Calu3 (cell line): ENCODE measurements at places on chromosomes 1 and 21.

DNA sequence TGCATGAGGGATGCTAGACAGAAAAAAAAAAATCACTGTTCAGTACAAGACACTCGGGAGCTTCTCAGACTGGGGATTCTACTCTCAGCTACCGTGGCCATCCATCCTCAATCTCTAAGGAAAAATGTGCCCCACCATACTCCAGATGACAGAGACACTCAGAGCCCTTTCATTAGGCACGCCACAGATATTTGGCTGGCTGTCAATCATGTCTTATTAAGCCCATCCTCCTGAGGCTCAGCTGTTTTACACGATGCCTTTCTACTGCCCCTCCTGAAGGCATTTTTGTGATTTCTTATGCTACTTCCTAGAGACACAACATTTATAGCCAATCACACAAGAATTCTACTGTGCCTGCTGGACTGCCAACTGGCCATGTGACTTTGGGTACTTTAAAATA is 92.9 kb downstream of the KIF14 start:
- no peak overlapping the region for H3K27ac ChIP-seq
- no peak overlapping the region for H3K4me3 ChIP-seq
- peaks cover 18% of the 10 kb centered on the region for H3K4me1 ChIP-seq
- H3K36me3 ChIP-seq, result no peaks in the 10 kb centered on the region
- H3K27me3 ChIP-seq, result no peaks in the 10 kb centered on the region

GRCh38 chr1:54227091-54227602 is 27.2 kb downstream of the MRPL37 start:
- no peaks in the 10 kb centered on the region for H3K27me3 ChIP-seq
- H3K4me1 ChIP-seq, result no peaks in the 10 kb centered on the region
- DNase-seq, result peak; percentile 42
- peaks cover 5% of the 10 kb centered on the region for H3K36me3 ChIP-seq
- no peak overlapping the region for H3K4me3 ChIP-seq
- H3K27ac ChIP-seq, result no peak overlapping the region

GRCh38 chr1:46512792-46513190 is 23.2 kb downstream of the DMBX1 start:
- H3K36me3 ChIP-seq, result peaks cover 6% of the 10 kb centered on the region
- no peak overlapping the region for H3K27ac ChIP-seq
- no peaks in the 10 kb centered on the region for H3K27me3 ChIP-seq
- H3K4me1 ChIP-seq, result peaks cover 26% of the 10 kb centered on the region
- no peak overlapping the region for H3K4me3 ChIP-seq
- no peak for DNase-seq

GRCh38 chr1:16293538-16293937 is 56.6 kb upstream of the CPLANE2 start:
- H3K27me3 ChIP-seq, result no peaks in the 10 kb centered on the region
- no peak overlapping the region for H3K27ac ChIP-seq
- no peak overlapping the region for H3K4me3 ChIP-seq
- DNase-seq, result no peak

- no peak overlapping the region for H3K4me3 ChIP-seq
- no peaks in the 10 kb centered on the region for H3K36me3 ChIP-seq
- no peaks in the 10 kb centered on the region for H3K27me3 ChIP-seq
- DNase-seq, result no peak
- H3K27ac ChIP-seq, result no peak overlapping the region
These were observed 609.0 kb upstream of the PRMT6 start for GRCh38 chr1:106447466-106447865.

- no peaks in the 10 kb centered on the region for H3K27me3 ChIP-seq
- H3K4me3 ChIP-seq, result no peak overlapping the region
- no peaks in the 10 kb centered on the region for H3K4me1 ChIP-seq
- no peaks in the 10 kb centered on the region for H3K36me3 ChIP-seq
These were observed 569.8 kb downstream of the LMO4 start for GRCh38 chr1:87898431-87898830.

GRCh38 chr1:226325178-226325577 is 16.2 kb upstream of the LIN9 start:
- no peak overlapping the region for H3K27ac ChIP-seq
- no peak overlapping the region for H3K4me3 ChIP-seq
- H3K27me3 ChIP-seq, result no peaks in the 10 kb centered on the region
- no peaks in the 10 kb centered on the region for H3K36me3 ChIP-seq

DNA sequence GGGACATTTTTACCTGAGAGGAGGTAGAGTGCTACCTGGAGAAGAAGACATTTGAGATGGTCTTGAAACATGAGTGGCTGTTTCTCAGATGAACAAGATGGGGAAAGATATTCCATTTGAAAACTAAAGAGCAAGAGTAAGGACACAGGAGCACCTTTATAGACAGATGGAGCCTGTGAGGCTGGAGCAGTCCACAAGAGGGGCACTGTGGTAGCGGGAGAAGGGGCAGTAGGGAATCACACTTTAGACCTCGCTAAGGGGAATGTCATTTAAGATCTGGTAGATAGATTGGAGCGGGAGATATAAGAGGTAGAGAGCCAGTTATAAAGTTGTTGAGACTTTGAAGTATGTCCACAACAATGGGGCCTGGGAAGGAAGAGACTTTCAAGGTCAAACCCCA is 23.4 kb downstream of the DYNLT5 start:
- no peaks in the 10 kb centered on the region for H3K4me1 ChIP-seq
- peaks cover 14% of the 10 kb centered on the region for H3K27me3 ChIP-seq
- no peak overlapping the region for H3K27ac ChIP-seq
- no peaks in the 10 kb centered on the region for H3K36me3 ChIP-seq
- no peak overlapping the region for H3K4me3 ChIP-seq

DNA sequence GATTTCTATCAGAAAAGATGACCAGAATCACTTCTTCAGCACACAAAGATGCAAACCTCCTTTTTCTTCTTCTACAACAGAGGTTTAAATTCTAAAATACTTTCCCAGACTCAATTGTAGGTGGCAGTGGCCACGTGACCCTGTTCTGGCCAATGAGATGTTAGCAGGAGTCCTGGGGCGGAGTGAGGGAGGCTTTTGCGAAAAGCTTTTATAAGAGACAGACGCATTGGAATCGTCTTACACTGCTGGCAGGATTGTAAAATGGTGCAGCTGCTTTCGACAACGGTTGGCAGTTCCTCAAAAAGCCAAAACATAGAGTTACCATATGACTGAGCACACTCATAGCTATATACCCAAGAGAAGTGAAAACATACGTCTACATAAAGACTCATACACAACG is 87.0 kb upstream of the MAGI3 start:
- peaks cover 13% of the 10 kb centered on the region for H3K4me1 ChIP-seq
- no peak for DNase-seq
- no peak overlapping the region for H3K4me3 ChIP-seq
- H3K27me3 ChIP-seq, result no peaks in the 10 kb centered on the region

DNA sequence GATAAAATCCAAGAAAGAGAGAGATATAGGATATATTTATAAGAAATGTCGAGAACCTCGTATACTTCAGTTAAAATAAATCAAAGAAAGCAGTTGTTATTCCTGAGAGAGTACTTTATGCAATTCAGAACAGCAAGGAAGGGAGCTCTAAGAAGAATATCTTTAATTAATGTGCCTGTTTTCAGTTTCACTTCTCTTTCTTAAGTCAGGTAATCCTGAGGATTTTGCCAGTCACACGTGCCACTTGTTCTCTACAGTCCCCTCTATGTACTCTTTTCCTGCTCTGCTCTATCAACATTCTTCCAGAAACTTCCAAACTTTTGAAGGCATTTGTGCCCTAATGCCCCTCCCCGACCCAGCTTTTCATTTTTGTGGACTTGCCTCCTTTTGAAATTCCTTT is 211.9 kb downstream of the AKT3 start:
- DNase-seq, result no peak
- no peaks in the 10 kb centered on the region for H3K27me3 ChIP-seq
- H3K4me1 ChIP-seq, result no peaks in the 10 kb centered on the region
- H3K4me3 ChIP-seq, result no peak overlapping the region
- no peaks in the 10 kb centered on the region for H3K36me3 ChIP-seq
- H3K27ac ChIP-seq, result no peak overlapping the region

DNA sequence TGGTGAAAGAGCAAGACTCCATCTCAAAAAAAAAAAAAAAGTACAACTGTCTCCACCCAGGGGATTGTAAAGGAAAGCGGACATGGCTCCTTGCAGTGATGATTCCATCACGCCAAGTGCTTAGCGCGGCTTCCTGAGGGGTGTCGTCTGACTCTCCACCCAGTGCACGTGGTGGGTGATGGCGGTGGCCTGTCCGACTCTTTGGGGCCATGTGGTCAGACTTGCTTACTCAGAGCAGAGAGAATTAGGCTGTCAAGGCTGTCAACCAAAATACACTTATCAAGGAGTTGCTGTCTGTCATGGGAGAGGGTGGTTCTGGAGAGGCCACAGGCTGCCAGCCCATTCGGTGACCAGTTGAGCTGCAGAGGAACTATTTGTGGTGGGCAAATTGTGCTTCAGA is 49.4 kb downstream of the PTPRF start:
- H3K36me3 ChIP-seq, result peaks cover 35% of the 10 kb centered on the region
- no peak overlapping the region for H3K4me3 ChIP-seq
- H3K27me3 ChIP-seq, result no peaks in the 10 kb centered on the region
- no peak for DNase-seq
- peaks cover 25% of the 10 kb centered on the region for H3K4me1 ChIP-seq
- H3K27ac ChIP-seq, result no peak overlapping the region

- H3K27me3 ChIP-seq, result no peaks in the 10 kb centered on the region
- DNase-seq, result no peak
- H3K4me1 ChIP-seq, result no peaks in the 10 kb centered on the region
- no peak overlapping the region for H3K4me3 ChIP-seq
- H3K36me3 ChIP-seq, result no peaks in the 10 kb centered on the region
These were observed 1519.1 kb downstream of the BRINP3 start for GRCh38 chr1:188958461-188959115.

- H3K27me3 ChIP-seq, result no peaks in the 10 kb centered on the region
- H3K36me3 ChIP-seq, result no peaks in the 10 kb centered on the region
- no peaks in the 10 kb centered on the region for H3K4me1 ChIP-seq
- no peak overlapping the region for H3K27ac ChIP-seq
These were observed 186.1 kb upstream of the ADAMTS5 start for GRCh38 chr21:27152996-27153395.

- no peak for DNase-seq
- no peak overlapping the region for H3K4me3 ChIP-seq
- no peaks in the 10 kb centered on the region for H3K27me3 ChIP-seq
- H3K27ac ChIP-seq, result no peak overlapping the region
- peaks cover 30% of the 10 kb centered on the region for H3K4me1 ChIP-seq
These were observed 219.0 kb upstream of the HOOK1 start for GRCh38 chr1:59595774-59596173.

- no peak overlapping the region for H3K27ac ChIP-seq
- no peak overlapping the region for H3K4me3 ChIP-seq
- no peaks in the 10 kb centered on the region for H3K4me1 ChIP-seq
- no peaks in the 10 kb centered on the region for H3K36me3 ChIP-seq
- no peaks in the 10 kb centered on the region for H3K27me3 ChIP-seq
These were observed 44.6 kb upstream of the BCL9 start for GRCh38 chr1:147496571-147497210.

DNA sequence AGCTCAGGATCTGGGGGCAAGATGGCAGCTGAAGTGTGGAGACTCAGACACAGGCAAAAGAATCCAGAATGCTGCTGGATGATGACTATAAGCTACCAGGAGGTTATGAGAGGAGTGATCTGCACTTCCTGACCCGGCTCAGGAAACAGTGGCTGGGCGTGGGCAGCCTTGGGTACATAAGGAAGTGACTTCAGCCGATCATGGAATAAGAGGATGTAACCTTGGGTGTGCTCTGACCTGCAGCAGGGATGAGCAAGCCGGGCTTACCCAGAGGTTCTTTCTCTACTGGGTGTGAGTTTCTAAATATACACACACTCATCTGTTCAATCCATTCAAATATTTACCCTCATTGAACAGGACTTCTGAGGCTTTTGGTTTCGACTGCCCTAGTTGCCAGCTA is 62.7 kb downstream of the CD34 start:
- H3K4me3 ChIP-seq, result no peak overlapping the region
- H3K4me1 ChIP-seq, result peaks cover 19% of the 10 kb centered on the region
- peak overlapping the region; percentile 62 for H3K27ac ChIP-seq
- peak; percentile 64 for DNase-seq
- H3K36me3 ChIP-seq, result peaks cover 12% of the 10 kb centered on the region

GRCh38 chr1:114764689-114765088 is 6.9 kb upstream of the CSDE1 start:
- no peak for DNase-seq
- H3K27me3 ChIP-seq, result no peaks in the 10 kb centered on the region
- no peak overlapping the region for H3K4me3 ChIP-seq
- no peak overlapping the region for H3K27ac ChIP-seq

GRCh38 chr1:106727171-106727570 is 329.3 kb upstream of the PRMT6 start:
- DNase-seq, result no peak
- no peaks in the 10 kb centered on the region for H3K4me1 ChIP-seq
- no peaks in the 10 kb centered on the region for H3K27me3 ChIP-seq
- no peaks in the 10 kb centered on the region for H3K36me3 ChIP-seq
- no peak overlapping the region for H3K27ac ChIP-seq

DNA sequence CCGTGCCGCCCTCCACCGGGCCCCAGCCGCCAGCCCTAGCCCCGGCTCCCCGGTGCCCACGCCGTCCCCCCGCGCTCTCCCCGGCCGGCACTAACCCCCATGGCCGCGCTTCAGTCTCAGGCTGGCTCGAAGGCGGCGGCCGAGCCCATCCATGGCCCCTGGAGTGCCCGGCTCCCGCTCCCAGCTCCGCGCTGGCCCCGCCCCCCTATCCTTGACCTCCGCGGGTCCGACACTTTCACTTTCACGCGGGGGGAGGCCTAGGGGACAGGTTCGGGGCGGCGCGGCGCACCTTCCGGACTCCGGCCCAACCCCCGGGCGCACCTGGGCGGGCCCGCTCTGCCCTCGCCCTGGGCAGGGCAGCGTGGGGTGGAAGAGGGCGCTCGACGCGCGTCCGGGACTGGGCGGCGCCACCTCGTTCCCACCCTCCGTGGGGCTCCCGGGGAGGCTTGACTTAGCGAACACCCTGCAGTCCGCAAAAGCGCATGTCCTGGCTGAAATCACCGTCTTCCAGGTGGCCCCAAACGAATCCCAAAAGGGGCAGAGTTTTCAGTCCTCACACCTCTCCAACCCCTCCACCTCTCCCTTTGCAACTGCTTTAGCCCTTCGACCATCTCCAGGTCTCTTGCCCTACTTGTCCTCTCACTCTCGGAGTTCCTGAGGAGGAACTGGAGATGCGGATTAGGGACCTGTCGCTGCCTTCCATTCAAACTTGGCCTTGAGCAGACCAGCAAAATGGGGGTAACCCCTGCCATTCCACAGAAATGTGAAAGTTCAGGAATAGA is 3.9 kb upstream of the DENND2D start:
- H3K4me3 ChIP-seq, result peak overlapping the region; percentile 56
- peaks cover 34% of the 10 kb centered on the region for H3K36me3 ChIP-seq
- peak overlapping the region; percentile 68 for H3K27ac ChIP-seq
- peaks cover 46% of the 10 kb centered on the region for H3K4me1 ChIP-seq
